ENCODE measurements at places on chromosomes 11 and 22.
A peak's percentile ranks its signal among the peaks of the same experiment; 100 is the strongest.

- no peak for DNase-seq
Observed at GRCh38 chr11:32939046-32939445, 46.4 kb downstream of the QSER1 start.

DNA sequence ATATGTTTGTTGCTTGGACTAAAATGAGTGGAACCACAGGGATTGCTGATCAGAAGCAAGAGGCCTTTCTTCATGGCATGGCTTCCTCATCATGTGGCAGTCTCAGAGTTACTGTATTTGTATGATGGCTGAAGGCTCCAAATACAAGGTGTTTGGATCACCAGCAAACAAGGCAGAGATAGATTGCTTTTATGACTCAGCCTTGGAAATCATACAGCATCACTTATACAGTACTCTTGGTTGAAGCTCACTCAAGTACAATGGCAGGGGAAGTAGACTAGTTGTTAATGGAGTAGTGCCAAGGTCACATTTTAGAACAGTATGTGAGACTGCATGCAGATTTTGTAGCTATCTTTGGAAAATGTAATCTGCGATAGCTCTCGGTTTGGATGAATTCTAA is 16.6 kb downstream of the CAPRIN1 start:
- DNase-seq, result no peak

DNA sequence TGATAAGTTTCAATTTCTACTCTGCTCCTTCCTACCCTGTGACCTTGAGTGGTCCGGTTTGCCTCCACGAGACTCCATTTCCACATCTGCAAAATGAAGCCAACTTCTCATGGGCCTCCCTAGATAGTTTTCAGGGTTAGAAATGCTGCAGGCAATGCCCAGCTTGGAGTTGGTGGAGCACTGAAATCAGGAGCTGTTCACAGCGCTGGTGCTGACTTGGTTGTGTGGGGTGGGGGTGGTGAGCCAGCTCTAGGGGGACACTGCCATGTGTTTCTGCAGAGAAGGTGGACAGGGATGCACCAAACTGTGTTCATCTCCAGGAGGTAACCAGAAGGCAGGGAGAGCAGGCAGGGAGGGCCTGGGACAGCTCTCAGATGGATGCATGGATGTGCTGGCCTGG is 37.0 kb downstream of the SGSM1 start:
- DNase-seq, result no peak

DNA sequence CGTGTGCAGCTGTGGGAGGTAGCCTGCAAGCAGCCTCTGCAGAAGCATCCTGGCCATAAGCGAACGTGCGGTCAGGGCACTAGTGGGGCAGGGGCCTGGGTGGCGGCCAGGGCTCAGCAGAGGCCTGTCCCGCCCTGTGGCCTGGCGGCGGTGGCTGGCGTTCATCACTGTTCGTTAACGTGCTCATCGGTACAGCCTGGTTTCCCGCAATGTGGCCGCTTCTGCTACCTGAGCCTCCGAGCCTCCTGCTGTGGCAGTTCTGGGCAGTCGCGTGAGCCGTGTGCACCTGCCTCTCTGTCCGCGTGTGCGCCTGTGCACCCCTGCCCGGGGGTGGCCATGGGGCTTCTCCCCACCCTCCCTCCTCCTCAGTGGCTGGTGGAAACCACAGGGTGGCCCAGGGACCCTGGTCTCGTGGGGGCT is 117.9 kb downstream of the KCNQ1OT1 start:
- peak; percentile 12 for DNase-seq

- DNase-seq, result no peak
Observed at GRCh38 chr11:125284245-125284850, 119.8 kb downstream of the PKNOX2 start.

- DNase-seq, result no peak
Observed at GRCh38 chr11:71155846-71156245, 96.5 kb downstream of the SHANK2 start.

- DNase-seq, result no peak
Observed at GRCh38 chr11:15893080-15893492, 463.3 kb downstream of the SOX6 start.

GRCh38 chr22:46007848-46008261 is 30.9 kb upstream of the WNT7B start:
- peak; percentile 91 for DNase-seq

- DNase-seq, result no peak
Observed at GRCh38 chr11:36142439-36142838, 146.8 kb downstream of the COMMD9 start.

GRCh38 chr22:29632672-29633071 is 29.2 kb downstream of the NF2 start:
- no peak for DNase-seq
